ENCODE measurements at places on chromosomes 13 and 19.

DNA sequence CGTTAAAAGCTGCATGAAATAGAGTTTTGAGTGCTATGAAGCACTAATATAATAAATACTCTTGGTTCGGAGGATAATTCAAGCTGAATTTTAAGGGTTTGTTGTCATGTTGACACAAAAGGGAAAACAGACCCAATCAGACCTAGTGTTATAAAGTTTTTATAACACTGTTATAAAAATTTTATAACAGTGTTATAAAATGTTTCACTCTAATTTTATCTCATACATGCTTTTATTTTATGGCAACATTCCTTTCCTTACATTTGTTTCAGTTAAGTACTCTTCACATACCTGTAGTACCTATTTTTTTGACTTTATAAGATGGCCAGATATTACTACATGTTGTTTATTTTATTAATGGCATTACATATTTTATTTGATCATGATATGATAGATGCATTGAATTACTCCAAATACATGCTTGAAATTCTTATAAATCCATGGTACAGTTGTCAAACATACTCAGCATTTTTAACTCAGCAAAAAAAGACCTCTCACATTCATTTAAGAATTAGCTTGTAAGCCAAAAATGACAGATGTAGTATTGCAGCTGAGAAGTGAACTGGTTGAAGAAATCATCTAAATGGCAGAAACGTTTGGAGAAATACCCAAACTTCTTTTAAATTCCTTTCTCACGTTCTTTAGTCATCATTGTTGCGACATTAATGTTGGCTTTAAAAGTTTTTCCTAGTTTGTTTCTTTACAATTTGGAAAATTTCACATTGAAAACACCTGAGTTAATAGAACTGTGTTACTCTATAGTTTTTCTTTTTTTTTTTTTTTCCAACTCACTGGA, 104.5 kb downstream of the PIBF1 start:
- DNase-seq = no peak

GRCh38 chr13:44160591-44161191, 212.9 kb upstream of the SERP2 start:
- DNase-seq = no peak

DNA sequence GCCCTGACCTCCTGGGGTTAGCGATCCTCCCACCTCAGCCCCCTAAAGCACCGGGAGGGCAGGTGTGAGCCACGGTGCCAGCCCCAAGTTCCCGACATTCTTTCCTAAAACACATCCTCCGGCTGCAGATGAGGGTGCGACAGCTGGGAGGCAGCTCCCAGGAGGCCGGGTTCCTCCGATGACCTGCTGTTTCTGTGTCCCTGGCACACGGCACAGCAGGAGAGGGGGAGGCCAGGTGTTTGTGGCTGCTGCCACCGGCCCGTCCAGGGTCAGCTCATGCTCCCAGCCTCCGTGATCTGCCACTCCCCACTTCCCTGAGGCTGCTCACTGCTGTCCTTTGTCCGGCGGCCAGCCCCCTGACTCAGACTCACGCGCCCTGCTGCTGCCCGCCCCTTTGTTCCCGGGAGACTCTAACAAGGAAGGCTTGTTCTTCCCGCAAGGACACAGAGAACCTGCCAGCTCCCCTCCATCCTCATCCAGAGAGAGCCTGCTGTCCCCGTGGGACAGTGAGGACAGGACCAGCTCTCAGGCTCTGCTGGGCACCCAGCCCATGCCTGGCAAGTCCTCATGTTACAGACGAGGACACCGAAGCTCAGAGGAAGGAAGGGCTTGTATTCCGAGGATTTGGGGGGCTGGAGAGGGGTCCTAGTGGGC, 10.6 kb upstream of the MADCAM1 start:
- no peak for DNase-seq

GRCh38 chr19:49492573-49493405, 3.4 kb upstream of the RPS11 start:
- DNase-seq = no peak

- no peak for DNase-seq
Observed at GRCh38 chr19:41321600-41322270, 11.8 kb downstream of the CCDC97 start.

DNA sequence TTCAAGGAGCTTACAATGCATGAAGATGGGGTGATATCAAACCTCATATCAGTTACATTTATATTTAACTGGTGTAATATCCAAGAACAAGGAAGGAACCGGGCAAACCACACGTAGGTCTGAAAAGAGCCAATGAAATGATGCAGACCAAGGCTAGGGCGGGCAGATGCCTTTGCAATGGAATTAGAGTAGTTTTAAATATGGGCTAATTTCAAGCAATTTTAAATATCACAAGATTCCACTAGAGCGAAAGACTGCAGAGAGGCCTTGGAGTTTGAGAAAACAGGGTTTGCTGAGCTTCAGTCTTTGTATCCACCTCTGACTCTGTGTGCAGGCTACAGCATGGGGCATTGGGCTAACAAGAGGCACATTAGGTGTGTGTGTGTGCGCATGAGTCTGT, 53.9 kb upstream of the ZNF536 start:
- DNase-seq = no peak

DNA sequence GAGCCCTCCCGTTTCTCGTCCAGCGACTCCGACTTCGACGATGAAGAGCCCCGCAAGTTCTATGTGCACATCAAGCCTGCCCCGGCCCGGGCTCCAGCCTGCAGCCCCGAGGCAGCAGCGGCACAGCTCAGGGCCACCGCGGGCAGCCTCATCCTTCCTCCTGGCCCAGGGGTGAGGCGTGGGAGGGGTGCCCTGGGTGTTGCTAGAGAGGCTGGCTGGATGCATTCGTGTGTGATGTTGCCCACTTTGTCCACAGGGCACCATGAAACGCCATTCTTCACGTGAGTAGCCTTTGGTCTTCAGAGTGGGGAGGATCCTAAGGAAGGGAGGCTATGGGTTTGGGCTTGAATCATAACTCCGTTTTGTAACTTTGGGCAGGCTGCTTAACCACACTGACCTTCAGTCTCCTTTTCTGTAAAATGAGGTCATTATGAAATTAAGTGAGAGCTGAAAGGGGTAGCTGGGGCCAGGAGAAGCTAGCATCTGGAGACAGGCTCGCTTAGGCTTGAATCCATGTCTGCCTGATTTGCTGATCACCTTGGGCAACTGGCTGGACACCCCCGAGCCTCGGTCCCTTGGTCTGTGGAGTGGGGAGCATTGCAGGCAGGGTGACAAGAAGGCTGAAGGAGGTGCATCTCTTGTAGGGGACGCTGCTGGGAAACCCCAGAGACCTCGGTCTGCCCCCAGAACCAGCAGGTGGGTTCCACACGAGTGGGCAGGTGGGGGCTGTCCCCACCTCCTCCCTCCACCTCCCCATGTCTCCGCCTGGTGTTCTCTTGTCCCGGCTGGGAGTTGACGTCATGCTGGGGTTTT, 18.7 kb upstream of the B3GNT3 start:
- no peak for DNase-seq

GRCh38 chr19:55958356-55958755, 10.7 kb downstream of the NLRP8 start:
- no peak for DNase-seq

GRCh38 chr19:17716309-17716929, 2.9 kb upstream of the MAP1S start:
- no peak for DNase-seq

- no peak for DNase-seq
Observed at GRCh38 chr19:7987114-7987768, 18.2 kb downstream of the ELAVL1 start.

Data from thymus (tissue), 14 donors.